ENCODE measurements at places on chromosomes 1 and 21. TPM values are rescaled to one million over a fixed set of nuclear protein-coding genes. Genes with fewer than 3 reads are reported as not detected.

Gene TNFAIP8L2
- total RNA-seq, result 8.0 TPM

DNA sequence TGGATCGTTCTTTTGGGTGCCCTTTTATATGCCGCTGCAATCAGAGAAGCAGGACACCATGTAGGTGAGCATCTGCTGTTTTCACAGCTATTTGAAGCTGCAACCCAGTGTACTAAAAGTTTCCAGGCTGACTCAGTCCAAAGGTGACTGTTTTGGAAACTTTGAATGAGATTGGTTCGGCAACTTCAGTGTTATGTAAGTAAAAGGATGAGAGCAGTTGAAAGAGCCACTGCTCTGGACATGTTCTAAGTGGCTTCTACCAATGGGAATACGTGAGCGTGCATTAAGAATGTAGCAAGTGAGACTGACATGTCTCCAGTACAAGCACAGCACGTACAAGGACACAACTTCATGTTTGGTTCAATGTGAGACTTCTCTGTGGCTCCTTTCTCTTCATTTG is 55.6 kb downstream of the DDR2 start:
- DNase-seq, result no peak

- no peak for DNase-seq
These were observed 11.9 kb upstream of the NIBAN1 start for GRCh38 chr1:184986250-184986649.

DNA sequence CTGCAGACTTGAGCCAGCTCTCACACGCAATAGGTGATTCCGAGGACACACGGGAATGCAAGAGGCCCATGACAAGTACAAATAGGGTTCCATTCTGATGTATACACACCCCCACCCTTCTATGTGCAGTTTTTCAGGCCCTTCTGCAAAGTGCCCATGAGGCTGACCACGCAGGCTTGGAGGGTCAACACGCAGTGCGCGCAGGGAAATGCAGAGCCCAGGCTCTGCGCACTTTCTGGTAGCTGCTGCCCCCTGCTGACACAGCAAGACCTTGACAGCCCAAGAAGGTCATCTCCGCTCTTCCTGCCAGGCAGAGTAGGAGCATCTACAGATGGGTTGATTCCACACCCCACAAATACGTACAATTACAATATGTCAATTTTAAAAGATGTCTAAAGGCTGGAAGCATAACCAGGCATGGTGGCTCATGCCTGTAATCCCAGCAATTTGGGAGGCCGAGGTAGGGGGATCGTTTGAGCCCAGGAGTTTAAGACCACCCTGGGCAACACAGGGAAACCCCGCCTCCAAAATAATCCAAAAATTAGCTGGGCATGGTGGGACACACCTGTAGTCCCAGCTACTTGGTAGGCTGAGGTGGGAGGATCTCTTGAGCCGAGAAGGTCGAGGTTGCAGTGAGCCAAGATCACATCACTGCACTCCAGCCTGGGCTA is 18.5 kb downstream of the SH3BP5L start:
- no peak for DNase-seq

Gene DAP3
- 94.6 TPM for total RNA-seq

- DNase-seq, result no peak
These were observed 743 bp downstream of the TOMM20 start for GRCh38 chr1:235127732-235128455.

DNA sequence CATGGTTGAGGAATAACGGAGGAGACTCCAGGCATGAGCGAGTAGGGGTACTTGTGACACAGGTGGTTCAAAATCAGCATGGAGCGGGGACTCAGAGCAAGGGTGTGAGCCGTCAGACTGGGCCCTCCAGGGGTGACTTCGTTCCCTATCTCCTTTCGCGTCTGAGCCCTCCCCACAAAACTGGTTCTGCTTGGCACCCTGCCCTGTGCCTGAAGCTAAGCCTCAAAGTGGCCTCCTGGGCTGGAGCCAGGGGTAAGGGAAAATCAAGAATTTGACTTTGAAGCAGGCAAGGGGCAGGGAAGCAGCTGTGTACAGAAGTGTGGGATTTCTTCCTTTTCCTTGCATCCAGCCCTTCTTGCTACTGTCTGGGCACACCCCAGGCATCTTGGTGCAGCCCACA is 331.5 kb upstream of the AJAP1 start:
- DNase-seq, result no peak

- no peak for DNase-seq
These were observed 32.5 kb upstream of the SLC44A5 start for GRCh38 chr1:75643460-75643859.

GRCh38 chr21:32499249-32500055 is 85.9 kb downstream of the TCP10L start:
- DNase-seq, result peak; percentile 68

Gene SELL
- 23.0 TPM for total RNA-seq

GRCh38 chr21:35127026-35127425 is 77.9 kb upstream of the RUNX1 start:
- DNase-seq, result no peak

GRCh38 chr1:71809085-71809484 is 473.3 kb downstream of the NEGR1 start:
- no peak for DNase-seq

DNA sequence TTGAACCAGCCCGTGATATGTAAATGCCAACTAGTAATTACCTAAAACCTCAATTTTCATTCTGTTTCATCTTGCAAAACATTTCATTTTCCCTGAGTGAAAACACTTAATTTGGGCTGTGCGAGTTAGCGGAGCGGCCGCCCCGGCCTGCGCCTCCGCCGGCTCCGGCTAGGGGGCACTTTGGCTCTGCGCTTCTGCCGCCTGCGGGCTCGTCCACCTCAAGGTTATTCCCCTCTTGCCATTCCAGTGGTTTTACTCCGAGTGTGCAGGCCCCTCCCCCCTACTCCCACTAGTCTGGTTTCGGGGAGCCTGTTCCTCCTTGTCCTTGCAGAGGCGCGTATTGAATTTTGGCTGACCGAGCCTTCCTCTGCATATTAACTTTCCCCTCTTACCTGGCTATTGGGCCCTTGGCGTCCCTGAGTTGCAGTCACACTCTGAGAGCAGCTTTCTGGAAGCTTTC is 55.6 kb downstream of the PEX14 start:
- DNase-seq, result no peak

- DNase-seq, result no peak
These were observed 25.6 kb downstream of the NR5A2 start for GRCh38 chr1:200053091-200053490.

DNA sequence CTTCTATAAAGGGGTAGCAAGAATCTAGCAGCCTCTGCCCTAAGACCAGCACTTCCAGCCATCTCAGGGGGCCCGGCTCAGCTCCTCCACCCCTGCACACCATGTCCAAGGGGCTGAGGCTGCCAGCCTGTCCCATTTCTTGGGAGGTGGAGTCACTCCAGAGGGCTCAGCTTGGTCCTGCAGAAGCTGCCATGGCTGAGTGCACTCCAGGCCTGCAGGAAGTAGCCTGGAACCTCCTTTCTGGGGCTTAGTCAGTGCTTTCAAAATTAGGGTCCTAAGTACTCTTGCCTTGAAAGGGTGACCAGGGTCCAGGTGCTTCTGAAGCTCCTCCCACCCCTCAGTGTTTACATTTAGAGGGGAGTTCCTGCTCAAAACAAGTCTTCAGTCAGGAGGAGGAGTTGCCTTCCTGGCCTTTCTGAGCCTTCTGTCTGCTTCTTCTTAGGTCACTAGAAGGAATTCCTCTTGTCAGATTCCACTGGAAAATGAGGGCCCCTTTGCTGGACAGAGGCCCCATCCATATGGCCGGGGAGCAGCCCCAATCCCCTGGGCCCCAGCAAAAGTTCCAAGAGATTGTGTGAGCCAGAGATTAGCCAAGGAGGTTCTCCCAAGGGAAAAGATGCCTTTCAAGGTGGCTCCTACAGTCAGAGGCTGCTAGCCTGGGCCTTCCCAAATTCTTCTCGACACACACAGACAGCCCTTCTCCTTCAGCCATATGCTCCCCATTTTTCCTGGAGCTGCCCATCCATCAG is 128.1 kb upstream of the VAMP3 start:
- DNase-seq, result no peak

Gene OXCT2
- total RNA-seq, result 0.87 TPM

Gene SYT6
- not detected for total RNA-seq

GRCh38 chr1:205261946-205262691 is 34.4 kb downstream of the TMCC2 start:
- DNase-seq, result no peak

- DNase-seq, result no peak
These were observed 1.2 kb downstream of the AGPAT3 start for GRCh38 chr21:43866260-43866629.

GRCh38 chr1:154326546-154327465 is 1.5 kb downstream of the ATP8B2 start:
- DNase-seq, result no peak

Gene CFHR3
- 0.39 TPM for total RNA-seq

Gene MYOG
- not detected for total RNA-seq

Gene OLFML2B
- total RNA-seq, result 29.5 TPM

DNA sequence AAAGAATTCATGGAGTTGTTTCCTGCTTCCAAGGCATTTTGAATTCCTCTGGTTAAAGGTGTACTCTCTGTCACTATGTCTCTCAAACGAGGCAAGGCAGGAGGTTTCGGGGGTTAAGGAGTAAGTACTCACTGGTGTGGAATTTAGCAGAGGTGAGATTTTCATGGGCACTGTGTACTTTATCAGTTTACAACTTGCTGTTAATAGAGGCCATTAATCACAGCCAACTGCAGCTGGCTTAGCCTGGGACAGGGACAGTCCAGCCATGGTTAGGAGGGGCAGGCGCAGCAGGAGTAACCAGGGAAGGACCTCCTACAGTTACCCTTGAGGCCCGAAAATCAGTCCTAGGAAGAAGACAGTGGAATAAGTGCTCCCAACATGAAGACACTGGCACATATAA is 18.1 kb upstream of the TMEM9 start:
- no peak for DNase-seq

Gene CD1B
- not detected for total RNA-seq

Gene UBE2U
- total RNA-seq, result not detected

- no peak for DNase-seq
These were observed 401.5 kb downstream of the VAV3 start for GRCh38 chr1:107563441-107563840.

Gene ZYG11B
- 33.0 TPM for total RNA-seq

Gene KMO
- total RNA-seq, result 3.2 TPM

All from mesenteric fat pad (tissue), 1 donor.